NCI-H524 (cell line): ENCODE measurements at places on chromosomes 7 and 10.
A peak's percentile ranks its signal among the peaks of the same experiment; 100 is the strongest.

- peak; percentile 37 for DNase-seq
These were observed 52.5 kb upstream of the USP6NL start for GRCh38 chr10:11663763-11664555.

DNA sequence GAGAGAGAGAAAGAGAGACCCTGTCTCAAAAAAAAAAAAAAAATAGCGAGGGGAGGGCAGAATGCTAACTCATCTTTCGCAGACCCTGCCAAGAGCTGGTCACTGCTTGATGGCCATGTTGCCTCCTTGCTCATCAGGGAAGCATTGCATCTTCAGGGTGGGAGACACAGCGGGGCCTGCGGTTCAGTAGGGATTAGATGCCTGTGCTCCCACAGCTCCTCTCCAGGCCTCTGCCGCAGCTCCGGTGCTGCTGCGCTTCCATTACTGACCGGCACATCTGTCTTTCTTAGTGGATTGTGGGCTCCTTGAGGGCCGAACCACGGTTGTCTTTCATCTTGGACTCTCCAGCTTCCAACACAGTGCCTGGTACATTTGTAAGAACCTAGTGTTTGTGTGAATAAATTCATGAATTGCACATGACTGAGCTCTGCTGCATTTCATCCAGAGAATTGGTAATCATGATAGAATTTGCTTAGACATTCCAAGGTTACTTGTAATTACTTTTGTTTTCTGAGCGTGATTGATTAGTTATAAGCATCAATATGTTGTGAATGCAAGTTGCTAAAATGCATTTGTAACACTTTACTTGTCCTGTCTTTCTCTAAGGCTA is 16.8 kb downstream of the HK1 start:
- DNase-seq, result no peak

GRCh38 chr7:118420888-118421287 is 196.4 kb downstream of the ANKRD7 start:
- DNase-seq, result no peak

- no peak for DNase-seq
These were observed 1.2 kb upstream of the CALU start for GRCh38 chr7:128737867-128738385.

- DNase-seq, result no peak
These were observed 112.7 kb upstream of the KIAA1217 start for GRCh38 chr10:24096281-24096680.

GRCh38 chr7:129327076-129327475 is 102.2 kb downstream of the AHCYL2 start:
- no peak for DNase-seq

GRCh38 chr10:88082806-88083596 is 219.6 kb downstream of the PTEN start:
- DNase-seq, result no peak

DNA sequence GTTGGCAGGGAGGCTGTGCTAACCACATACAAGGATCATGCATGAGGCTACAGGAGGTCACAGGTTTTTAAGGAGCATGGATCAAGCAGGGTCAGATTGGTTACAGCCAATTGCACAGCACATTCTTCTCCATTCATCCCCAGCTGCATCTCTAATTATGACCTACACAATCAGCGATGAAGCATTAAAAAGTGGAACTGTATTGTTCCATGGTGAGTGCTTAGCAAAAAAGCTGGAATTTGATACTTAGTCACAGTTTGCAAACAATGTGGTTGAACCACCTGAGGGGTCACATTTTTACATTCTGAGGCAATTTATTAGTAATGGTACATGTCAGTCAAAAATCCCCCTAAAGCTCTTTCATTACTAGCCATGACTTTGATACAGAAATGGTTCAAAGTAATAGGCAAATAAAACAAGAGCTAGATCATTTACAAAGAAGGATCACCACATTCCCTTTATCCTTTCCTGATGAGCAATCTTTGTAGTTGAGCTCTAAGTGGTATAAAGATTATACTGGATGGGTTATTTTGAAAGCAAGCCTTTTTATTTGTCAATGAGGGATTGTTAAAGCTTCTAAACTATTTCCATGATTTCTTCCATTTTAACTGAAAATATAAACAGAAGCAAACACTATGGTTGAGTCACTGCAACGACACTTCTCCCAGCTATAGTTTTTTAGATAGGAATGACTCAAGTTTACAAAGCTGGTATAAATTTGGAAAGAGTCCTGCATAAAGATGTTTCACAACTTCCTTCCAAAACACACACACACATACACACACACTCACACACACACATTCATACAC is 217.8 kb upstream of the SEMA3A start:
- no peak for DNase-seq

- no peak for DNase-seq
These were observed 52.7 kb upstream of the DKK1 start for GRCh38 chr10:52261362-52261761.

DNA sequence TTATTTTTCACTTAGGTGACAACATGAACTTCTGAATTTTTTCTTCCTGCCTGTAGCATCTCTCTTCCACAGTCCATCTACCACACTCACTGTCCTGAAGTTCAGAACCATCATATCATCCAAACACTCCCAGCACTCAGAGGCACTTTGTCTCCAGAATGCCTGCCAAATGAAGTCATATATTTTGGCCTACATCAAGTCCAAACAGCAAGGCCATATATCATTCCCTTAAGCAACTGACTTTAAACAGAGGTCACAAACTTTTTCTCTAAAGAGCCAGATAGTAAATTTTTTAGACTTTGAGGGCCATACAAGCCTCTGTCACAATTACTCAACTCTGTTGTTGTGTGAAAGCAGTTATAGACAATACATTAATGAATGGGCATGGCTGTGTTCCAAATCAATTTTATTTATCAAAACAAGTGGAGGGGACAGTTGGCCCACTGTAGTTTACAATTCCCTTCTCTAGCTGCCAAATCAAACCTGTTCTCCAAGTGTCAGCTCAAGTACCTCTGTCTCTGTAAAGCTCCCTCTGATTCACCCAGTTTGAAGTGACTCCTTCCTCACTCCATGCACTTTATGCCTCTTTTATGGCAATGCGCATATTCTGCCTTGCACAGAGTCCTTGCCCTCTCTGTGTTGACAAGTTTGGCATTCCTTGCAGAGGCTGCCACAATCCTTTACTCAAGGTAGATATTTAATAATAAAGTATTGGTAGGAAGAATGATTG is 305.7 kb downstream of the FZD1 start:
- DNase-seq, result no peak

- no peak for DNase-seq
These were observed 428.7 kb upstream of the AKR1E2 start for GRCh38 chr10:4397337-4397736.

GRCh38 chr10:62625484-62625883 is 179.0 kb upstream of the ADO start:
- no peak for DNase-seq

DNA sequence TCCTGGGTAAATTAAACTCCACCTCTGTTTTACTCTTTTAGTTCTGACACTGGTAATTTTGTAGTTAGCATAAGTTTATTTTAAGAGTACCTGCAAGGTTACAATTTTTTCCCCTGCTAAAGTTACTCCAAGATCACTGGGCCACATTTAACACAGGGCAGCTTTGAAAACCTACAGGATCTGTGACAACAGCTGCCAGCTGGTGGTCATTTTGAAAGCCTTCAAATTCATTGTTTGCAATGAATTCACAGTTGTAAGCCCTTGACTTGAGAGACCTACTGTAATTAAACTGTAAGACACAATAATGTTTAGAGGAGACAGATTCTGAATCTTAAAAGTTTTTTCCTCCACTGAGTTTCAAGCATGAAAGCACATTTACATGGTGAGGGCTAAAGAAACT is 129.6 kb downstream of the CNOT4 start:
- DNase-seq, result no peak

- no peak for DNase-seq
These were observed 478.5 kb downstream of the KIF20B start for GRCh38 chr10:90179696-90180407.

DNA sequence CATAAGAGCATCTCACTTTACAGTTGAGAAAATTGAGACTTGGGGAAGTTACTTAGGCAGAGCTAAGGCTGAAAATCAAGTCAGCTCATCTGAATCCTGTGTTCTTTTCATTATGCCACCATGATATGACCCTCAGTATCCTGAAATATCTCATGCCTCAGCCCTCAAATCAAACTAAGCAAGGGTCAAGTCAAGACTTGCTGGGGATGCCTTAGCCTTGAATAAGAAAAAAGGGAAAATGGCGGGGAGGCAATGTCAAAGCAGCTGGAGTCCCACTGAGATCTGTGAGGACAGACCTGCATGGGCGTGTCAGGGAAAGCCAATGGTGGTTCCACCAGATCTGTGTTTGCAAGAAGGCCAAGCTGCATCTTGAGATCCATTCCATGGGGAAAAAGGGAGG is 91.0 kb upstream of the CACUL1 start:
- DNase-seq, result no peak

DNA sequence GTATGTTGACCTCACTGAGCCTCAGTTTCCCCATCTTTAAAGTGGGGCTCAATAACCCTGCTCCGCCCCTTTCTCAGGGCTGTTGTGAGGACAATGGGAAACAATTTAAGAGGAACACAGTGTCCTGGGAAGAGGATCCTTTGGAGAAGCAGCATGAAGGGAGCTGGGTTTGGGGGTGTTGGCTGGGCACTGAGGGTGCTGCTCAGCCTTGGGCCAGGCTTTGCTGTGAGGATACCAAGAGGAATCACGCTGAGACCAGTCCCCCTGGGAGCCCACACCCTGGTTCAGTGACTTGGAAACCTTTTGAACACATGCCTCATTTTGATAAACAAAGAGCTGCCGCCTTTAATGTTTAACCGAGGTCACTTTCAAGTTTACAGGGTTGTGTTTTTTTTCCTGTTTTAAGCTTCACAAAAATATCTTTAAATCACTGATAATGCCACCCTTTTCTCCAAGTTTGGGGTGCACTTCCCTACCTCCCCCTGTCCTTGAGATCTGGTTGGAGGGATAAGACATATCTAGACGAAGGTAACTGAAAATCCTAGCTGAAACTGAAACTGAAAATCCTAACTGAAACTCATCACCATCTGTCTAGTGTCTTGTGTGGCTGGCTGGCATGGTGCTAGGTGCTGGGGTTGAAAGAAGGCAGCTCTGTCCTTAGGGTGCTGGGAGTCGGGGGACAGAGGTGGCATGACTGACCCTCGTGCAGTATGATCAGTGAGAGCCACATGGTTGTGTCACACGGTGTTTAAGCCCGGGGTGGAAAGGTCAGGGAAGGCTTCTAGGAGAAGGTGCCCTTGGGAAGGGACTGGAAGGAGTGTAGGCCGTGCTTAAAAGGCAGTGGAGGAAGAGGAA is 27.7 kb downstream of the ZNF775 start:
- peak; percentile 23 for DNase-seq

DNA sequence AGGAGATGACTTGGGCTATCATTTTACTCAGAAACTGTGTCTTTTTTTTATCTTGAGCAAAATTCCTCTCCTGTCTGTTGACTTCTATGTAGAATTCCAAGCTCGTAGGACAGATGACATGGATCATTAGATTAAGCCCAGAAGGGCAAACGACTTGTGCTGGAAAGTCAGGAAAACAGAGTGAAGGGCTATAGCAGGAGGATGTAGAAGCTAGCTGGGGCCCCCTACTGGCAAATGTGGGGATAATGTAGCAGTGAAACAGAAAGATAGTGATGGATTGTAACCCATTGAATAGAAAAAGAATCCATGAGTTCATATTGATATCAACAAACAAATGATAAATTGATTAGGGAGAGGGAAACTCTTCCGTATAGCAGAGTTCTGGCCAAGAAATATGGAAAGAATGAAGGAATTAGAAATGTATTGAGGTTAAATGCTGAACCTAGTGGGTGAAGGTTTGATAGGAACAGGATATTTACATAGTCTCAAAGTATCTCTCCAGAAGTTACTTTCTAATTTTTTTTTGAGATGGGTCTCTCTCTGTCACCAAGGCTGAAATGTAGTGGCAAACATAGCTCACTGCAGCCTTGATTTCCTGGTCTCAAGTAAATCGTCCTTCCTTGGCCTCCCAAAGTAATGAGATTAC is 103.6 kb downstream of the LYZL1 start:
- DNase-seq, result no peak

DNA sequence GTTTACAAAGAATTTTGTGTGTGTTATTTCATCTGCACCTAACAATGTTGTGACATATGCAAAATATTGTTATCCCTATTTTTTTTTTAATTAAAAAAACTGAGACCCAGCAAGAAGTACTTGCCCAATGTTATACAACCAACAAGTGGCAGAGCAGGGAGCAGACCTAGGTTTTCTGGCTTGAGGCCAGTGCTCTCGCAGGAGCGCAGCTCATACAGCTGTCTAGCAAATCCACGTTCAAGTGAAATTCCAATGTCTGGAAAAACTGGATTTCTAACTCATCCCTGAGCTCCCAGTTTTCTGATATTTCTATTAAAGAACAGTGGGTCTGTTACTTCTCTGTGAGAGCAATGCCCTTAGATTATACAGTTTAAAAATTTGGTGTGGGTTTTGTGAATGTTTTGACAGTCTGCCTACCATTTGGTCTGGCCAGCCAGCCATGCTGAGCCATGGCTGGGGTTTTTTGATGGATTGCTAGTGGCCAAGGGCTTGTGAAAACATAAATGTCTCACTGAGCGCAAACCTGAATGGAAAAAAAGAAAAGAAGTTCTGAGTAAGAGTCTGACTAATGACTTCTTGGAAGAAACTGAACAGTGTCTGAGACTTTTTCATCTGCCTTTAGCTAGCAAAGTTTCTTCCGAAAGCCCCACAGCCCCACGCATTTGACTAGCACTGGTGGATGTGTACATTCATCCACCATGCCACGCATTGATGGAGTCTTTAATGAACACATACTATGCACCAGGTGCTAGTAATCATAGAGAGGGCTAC is 15.4 kb upstream of the PRF1 start:
- no peak for DNase-seq

DNA sequence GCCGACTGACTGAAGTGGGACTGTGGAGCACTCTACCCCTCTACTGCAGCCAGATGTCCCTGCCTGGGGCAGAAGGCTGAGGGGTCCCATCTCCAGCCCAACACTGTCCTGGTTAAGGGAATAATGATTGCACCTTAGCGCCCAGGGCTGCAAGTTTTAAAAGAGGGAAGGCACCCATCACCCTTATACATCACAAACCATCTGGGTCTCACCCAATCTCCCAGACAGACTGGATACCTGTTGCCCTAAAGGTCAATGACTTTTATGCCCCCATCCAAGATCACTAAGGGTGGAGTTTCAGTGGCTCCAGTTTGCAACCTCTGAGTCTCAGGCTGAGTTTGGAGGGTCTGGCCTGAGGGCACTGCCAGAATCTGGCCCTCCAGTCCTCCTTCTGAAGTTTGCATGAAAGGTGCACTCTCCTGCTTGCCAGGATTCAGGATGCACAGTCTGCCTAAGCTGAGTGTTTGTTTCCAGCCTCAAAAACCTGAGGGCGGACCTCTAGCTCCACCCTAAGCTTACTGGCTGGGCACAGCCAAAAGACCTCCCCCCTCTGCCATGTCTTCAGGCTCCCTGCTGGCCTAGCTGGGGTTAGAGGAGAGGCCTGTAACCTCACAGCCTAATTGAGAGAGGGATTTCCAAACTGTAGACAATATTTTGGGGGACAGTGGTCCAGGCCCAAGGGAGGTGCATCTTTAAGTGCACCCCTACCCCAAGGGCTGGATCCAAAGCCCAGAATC is 2.5 kb upstream of the EMX2 start:
- no peak for DNase-seq

- DNase-seq, result no peak
These were observed 48.1 kb downstream of the INSYN2A start for GRCh38 chr10:127148066-127148932.

GRCh38 chr7:154676422-154677073 is 326.4 kb downstream of the PAXIP1 start:
- DNase-seq, result no peak
